Gastrocnemius medialis (tissue), 4 donors: ENCODE measurements at places on chromosomes 2 and 18.
A peak's percentile ranks its signal among the peaks of the same experiment; 100 is the strongest.

- DNase-seq = no peak
These were observed 9.1 kb upstream of the IL1RN start for GRCh38 chr2:113118263-113118657.

GRCh38 chr2:149645391-149645790, 57.8 kb upstream of the MMADHC start:
- no peak for DNase-seq

DNA sequence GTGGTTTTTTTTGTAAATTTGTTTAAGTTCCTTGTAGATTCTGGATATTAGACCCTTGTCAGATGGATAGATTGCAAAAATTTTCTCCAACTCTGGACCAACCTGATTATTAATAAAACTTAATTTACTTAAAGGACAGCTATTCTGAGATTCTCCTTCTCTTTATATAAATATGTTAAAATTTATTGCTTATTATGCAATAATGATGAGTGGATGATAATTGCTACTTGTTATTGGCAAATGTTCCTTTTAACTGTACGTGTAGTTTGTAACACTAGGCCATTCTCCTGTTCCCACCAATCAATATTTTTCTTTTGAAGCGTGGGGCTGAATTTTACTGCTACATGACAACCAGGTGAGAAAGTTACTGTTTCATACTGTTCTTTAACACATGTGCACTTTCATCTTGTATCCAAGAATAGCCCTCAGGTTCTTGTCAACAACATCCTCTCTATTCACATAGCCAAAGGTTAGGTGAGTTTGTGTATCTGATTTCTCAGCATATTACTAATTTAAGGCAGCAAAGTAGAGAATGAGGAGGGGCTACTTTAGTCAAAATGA, 16.6 kb upstream of the STK17B start:
- no peak for DNase-seq

GRCh38 chr2:197706839-197707207, 1.7 kb downstream of the MARS2 start:
- no peak for DNase-seq

- no peak for DNase-seq
These were observed 309.0 kb upstream of the CDH2 start for GRCh38 chr18:28485918-28486317.

DNA sequence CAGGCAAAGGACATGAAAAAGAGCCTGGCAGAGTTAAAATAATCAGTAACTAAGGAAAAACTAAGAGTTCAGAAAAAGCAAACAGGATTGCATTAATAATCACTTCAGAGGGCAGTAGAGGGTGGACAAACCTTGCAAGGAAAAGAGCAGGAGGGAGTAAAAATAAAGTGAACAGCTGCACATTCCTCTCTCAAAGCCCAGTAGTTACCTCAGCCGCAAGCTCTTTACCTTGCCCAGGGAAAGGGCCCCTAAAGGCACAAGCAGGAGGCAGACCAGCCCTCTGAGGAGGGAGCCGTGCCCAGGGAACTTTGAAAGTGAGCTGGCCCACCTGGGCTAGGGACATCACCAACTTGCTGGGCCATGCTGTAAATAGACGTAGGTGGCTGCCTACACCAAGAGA, 196.9 kb downstream of the C1D start:
- DNase-seq = no peak

GRCh38 chr2:130823886-130824491, 12.7 kb upstream of the ARHGEF4 start:
- no peak for DNase-seq

GRCh38 chr2:170098626-170099312, 79.2 kb upstream of the MYO3B start:
- DNase-seq = no peak

GRCh38 chr2:214607051-214607450, 196.2 kb downstream of the VWC2L start:
- no peak for DNase-seq

GRCh38 chr2:32136097-32136496, 29.6 kb upstream of the SLC30A6 start:
- no peak for DNase-seq

- DNase-seq = peak; percentile 59
These were observed 64.4 kb downstream of the LCLAT1 start for GRCh38 chr2:30511122-30512083.

DNA sequence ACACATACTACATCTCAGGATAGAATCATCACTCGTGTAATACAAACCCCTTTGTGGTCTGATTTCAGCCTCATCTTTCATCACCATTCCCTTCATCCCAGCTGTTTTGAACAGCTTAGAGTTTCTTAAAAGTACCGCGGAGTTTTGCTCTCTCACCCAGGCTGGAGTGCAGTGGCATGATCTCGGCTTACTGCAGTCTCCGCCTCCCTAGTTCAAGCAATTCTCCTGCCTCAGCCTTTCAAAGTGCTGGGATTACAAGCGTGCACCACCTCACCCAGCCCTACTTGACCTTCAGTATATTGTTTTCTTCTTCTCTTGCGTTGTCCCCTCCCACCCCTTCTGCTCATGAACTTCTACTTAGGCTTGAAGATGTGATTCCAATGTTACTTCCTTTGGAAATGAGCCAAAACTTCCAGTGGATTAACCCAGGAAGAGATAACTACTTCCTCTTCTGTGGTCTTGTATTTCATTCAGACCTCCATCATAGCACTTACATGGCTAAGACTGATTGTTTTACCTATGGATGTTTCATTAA, 15.8 kb downstream of the ERLEC1 start:
- no peak for DNase-seq

DNA sequence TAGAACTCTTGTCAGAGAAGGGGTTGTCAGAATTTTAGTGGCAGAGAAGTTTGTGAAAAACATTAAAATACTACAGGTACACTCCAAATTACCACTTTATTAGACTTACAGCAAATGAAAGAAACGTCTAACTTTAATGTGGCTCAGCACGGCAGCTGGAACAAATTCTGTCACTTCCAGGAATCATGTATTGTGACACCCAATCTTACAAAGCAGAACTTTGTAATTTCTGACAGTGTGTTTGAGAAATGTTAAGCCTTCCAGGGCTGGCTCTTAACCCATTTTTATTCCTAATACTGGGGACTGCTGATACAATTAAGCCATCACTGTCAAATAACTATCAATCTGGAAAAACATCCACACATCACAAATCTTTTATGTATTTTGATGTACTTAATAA, 216.4 kb downstream of the ZNF385B start:
- no peak for DNase-seq

DNA sequence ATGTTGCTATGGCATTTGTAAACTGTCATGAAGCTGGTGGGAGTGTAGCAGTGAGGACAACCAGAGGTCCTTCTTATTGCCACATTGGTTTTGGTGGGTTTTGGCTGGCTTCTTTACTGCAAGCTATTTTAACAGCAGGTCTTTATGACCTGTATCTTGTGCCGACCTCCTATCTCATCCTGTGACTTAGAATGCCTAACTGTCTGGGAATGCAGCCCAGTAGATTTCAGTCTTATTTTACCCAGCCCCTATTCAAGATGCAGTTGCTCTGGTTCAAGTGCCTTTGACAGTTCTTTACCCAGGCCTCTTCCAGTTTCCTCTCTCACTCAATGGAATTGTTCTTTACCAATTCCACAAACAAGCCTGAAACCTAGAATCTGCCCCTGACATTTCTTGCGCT, 145.1 kb downstream of the KCNE4 start:
- DNase-seq = no peak

GRCh38 chr2:20524412-20525040, 77.7 kb downstream of the RHOB start:
- peak; percentile 71 for DNase-seq

DNA sequence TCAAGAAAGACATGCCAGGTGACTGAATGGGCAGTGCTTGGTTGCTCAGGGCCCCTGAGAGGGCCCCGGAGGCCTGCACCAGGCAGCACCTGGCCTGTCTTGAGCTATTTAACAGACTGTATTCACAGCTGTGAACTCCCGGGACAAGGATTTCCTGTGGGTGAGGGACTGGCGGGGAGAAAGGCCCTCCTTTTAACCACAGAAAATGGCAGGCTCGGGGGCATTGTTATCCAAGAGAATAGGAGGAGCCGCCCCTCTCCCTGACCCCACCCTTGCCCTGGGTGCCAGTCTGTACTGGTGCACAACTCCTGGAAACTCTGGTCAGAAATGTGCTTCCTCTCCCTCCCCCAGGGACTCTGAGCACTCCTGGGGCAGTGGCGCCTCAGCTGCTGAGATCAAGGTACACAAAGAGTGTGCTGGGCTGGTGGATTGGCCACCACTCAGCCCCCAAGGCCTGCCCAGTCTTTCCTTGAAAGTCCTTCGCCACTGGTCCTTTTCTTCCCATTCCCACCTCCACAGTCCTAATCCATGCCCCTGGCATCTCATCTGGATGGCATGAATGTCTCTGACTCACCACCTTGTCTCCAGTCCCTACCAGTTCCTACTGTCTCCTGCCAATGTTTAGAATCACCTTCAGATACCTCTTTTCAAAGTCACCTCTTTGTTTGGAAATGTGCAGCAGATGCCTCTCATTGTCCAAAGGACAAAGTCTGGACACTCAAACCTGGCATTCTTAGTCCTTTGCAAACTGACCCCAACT, 19.6 kb upstream of the EPAS1 start:
- no peak for DNase-seq

DNA sequence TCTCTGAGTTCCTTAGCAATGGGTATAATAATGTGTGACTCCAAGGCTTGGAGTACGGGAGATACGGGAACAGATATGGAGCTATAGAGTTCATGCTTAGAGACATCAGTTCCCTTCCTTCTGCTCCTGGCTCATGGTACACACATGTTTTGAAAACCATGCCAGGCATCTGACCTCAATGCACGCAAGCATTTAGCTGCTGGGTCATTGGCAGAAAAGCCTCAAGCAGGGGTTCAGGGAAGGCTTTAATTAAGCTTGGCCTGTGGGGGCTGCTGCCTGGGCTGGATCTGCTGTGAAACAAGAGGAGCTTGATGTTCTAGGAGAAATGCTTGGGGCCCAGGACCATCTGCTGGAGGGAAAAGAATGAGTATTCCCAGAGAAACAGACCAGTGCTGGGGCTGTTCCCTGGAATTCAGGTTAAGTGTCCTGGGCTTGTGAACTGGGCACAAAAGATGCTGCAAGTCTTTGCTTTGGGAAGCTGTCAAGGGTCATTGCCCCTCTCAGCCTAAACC, 3.2 kb downstream of the ALLC start:
- DNase-seq = no peak

DNA sequence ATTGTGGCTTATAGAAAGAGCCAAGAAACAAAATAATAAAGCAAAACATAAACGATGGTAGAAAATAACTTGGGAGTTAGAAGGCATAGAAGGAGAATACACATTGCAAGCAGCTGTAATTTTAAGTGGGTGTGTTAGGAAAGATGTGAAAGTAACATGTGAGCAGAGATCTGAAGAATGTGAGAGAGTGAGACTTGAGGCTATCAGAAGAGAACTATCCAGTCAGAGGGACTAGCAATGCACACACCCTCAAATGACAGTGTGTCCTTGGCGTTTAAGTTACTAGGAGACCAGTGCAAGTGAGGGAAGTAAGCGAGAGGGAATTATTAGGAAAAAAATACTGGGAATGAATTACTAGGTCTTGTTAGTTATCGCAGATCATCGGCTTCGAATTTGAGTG, 304.9 kb downstream of the DSEL start:
- no peak for DNase-seq

DNA sequence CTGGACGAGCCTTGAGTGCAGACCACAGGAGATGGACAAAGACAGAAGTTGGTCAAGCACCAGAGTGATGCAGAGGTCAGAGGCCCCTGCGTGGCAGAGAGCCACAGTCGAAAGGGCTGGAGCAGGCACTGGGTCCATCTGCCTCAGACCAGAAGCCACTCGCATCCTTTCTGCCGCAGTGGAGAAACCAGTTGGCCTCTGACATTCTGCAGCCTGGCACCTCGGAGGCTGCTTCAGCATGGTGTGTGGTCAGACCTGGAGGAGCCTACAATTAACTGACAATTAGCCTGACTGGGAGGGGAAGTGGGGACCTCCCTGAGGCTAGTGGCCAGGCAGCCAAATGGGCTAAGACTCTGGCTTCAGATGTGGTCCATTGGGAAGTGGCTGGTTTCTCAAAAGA, 111.1 kb downstream of the SGPP2 start:
- DNase-seq = no peak

GRCh38 chr2:184920451-184920965, 322.2 kb downstream of the ZNF804A start:
- no peak for DNase-seq

GRCh38 chr2:27583390-27583915, 611 bp downstream of the ZNF512 start:
- DNase-seq = no peak

DNA sequence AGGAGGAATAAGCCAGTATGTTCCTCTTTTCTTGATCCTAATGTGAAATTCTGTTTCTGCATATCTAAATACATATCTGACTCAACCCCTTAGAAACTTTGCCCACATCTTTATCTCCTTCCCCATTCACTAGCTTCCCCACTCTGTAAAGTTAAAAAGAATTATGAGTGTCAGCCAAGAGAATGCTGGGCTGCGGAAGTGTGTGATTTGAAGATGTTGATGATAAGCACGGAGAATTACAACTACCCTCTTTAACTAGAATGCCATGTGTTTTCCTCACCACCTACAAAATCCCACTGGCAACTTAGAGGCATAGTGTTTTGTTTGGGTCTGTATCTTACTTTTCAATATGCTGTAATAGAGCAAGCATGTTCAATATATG, 490.4 kb upstream of the FANCL start:
- no peak for DNase-seq

DNA sequence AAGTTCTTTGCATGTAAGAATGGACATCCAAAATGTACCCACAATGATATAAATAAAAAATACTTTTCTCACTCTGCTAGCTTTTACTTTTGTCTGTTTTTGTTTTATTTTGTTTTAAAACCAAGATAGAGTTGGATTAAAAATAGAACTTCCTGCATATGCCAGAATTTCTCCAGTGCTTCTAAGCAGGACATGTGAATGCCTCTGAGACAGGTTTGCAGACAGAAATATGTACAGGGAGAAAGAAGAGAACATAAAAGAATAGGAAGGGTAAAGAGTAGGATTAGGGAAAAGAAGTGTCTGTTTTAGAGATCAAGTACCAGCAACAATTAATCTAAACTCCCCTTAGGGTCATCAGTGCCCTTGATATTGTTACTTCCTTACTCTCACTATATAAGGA, 114.4 kb downstream of the BMPR2 start:
- DNase-seq = no peak

DNA sequence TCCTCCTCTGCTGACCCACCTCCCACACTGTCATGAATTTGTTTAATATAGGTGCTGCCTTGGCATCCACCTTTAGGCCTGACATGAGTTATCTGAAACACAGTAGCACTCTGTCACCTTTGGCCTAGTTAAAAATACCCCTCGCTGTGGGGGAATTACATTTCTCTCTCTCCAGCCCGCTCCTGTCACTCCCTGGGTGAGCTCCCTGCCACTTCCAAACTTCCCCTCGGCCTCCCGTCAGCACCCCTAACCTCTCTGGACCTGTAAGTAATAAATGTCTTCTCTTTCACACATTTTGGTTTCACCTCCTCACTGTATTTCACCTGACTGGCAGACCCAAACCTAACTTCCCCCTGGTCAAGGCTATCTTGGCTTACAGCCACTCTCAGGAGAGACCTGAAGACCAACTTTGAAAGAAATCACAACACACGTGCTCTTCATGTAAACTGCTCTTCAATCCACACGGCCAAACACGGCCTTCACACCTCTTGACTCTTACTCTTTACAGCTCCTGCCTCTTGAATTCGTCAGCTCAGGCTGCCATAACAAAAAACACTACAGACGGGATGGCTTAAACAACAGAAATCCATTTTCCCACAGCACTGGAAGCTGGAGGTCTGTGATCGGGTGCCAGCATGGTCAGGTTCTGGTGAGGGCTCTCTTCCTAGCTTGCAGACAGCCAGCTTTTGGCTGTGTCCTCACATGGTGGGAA, 28.3 kb downstream of the REEP1 start:
- DNase-seq = no peak

- no peak for DNase-seq
These were observed 162.4 kb upstream of the CWC22 start for GRCh38 chr2:180169474-180169873.
